SW 1271 (cell line): ENCODE measurements at places on chromosomes 2 and 18.

DNA sequence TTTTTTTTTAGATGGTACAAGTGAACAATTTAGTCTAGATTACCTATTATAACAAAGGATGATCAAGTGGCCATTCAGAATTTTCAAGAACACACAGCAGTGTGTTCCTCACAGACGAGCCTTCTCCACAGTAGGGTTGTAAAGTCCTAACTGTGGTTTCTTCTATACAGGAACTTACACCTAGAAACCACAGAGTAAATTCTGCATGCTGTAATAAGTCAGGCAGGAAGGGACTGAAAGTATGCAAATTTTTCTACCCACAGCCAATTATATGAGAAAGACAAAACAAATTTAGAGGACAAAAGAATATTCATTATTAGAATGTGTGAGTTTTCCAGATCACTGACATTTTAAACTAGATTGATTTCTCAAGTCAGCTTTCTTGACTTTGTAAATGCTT, 99.5 kb downstream of the RBMS1 start:
- no peak for DNase-seq

DNA sequence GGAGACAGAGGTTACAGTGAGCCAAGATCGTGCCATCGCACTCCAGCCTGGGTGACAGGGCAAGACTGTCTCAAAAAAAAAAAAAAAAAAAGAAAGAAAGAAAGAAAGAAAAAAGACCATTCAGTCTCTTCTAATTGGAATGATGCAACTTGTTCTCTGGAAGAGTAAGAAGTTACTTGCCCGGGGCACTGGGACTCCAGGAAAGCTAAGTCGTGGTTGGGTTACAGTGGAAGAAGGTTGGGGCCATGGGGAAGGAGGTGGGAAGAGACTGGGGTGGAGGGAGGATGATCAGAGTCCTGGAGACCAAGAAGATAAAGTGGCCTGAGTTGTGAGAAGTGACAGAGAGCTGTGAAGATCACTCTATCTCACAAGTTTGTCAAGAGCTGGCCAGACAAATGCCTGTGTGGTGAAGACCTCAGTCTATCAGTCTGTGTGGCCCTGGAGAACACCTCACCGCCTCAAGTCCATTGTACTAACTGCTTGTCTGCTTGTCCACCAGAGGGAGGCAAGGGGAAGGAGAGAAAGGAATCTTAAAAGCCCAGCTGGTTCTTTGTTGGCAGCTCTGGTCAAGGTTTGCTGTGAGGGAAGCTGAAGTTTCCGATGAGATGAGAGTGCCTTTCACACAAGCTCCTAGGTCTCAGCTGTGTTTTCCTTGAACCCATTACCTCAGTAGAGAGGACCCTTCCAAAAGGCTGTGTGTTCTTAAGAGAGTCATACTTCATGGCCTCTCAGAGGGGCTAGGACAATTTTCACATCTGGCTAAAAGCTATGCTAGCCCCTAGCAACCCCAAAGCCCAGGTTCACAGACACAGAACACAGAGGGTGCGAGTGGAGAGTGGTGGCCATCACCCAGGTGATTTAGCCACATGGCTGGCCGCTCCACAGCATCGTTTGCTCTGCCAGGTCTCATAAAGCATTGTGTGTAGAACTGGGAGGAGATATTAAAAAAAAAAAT, 72.0 kb upstream of the TMEM178A start:
- DNase-seq: no peak

GRCh38 chr18:40413160-40413559, 1541.9 kb upstream of the PIK3C3 start:
- DNase-seq: peak; percentile 8

- peak; percentile 14 for DNase-seq
These were observed 12.8 kb upstream of the MYO3B start for GRCh38 chr2:170165129-170165528.

DNA sequence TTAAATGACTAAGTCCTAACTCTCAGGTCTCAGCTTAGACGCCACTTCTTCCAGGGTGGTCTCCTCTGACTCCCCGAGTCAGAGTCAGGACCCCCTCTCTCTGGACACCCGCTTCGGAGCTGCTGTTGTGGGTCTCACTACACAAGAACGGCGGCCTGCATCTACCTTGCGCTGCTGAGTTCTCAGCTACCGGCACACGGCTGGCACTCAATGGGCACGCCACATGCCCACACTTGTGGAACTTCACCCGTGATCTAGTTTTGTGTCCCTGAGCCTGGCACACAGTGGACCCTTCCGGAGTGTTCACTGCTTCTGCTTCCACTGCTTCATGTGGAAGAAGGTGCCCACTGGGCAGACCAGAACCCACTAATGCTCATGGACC, 58.3 kb upstream of the ID2 start:
- no peak for DNase-seq

DNA sequence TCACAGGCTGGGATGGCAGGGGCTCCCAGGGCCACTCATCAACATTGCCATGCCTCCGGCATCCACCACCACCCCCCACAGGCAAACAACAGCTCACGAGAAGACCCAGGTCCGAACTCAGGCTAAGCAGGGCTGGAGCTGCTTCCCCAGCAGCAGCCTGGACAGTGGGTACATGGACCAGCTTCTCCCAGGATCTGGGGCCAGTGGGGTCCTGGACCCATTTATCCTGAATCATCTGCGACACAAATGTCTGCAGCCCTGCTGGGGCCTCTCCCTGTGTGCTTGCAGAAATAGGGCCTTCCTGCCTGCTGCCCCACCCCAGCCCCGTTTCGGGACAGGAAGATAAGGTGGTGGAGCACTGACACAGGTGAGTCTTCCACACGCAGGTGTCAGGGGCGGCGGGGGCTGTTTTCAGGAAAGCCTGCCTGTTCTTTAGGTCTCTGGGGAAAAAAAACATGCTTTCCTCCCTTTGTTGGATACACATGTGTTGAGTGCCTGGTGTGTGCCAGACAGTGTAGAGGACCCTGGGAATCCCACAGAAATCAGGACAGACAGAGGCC, 4.5 kb downstream of the PRLH start:
- no peak for DNase-seq

DNA sequence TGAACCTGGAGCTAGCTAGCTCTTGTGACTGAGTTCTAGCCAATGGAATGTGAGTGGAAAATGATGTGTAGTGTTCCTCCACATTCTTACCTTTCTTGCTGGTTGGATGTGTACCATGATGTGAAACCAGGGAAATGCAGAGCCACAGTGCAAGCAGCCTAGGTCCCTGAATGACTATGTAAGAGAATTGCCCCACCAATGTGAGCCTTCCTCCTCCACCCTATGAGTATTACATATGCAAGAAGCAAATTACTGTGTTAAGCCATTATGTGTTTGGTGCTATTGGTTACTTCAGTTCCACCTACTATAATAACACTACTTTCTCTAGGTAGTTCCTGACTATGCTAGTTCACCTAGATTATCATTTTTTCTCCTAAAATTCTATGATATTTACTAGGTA, 39.6 kb downstream of the LCLAT1 start:
- DNase-seq: no peak

DNA sequence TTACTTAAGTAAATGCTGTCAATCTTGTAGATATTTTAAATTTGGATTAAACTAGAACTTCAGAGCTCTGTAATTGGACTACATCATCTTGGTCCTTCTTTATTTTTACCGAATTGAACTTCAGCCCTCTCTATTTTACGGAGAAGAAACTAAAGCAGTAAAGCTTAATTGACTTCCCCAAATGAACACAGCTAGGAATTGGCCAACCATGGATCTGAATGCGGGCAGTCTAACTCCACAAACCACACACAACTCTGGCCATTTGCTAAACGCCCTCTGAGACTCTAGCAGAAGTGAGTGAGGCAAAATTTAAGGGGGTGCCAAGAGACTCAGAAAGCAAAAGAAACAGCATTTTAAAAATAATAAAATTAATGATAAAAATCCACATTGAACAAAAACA, 86.3 kb upstream of the KCTD1 start:
- DNase-seq: no peak

DNA sequence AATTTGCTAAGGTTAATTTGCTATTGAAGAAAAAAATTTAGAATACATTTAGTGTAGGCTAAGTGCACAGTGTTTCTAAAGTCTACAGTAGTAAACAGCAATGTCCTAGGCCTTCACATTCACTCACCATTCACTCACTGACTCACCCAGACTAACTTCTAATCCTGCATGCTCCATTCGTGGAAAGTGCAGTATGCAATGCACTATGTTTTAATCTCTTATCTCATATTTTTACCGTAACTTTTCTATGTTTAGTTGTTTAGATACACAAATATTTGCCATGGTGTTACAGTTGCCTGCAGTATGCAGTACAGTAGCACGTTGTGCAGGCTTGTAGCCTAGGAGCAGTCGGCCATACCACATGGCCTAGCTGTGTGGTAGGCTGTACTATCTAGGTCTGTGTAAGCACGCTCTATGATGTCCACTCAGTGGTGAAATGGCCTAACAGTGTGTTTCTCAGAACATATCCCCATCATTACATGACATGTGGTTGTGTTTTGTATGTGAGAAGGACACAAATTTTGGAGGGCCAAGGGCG, 18.1 kb upstream of the RFX8 start:
- DNase-seq: no peak

DNA sequence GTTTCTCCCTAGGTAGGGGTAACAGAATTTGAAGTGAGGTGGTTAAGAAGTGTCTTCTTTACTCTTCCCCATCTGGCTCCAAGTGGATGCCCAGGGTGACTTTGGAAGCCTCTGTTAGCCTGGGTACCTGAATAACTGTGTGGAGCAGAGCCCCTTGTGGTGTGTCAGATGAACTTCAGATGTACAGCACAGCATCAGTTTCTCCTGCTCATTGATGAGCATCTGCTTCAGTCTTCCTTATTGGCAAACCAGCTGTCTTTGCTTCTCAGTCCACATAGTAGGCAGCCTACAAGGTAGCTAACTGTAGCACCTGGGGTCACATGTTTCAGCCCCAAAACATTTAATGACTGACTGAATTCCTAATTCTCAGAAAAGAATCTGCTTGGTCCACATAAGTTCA, 56.2 kb upstream of the ATP8B1 start:
- no peak for DNase-seq
